ENCODE measurements at places on chromosomes 4 and X.

GRCh38 chrX:39477031-39477761, 620.6 kb downstream of the BCOR start:
- DNase-seq = no peak

DNA sequence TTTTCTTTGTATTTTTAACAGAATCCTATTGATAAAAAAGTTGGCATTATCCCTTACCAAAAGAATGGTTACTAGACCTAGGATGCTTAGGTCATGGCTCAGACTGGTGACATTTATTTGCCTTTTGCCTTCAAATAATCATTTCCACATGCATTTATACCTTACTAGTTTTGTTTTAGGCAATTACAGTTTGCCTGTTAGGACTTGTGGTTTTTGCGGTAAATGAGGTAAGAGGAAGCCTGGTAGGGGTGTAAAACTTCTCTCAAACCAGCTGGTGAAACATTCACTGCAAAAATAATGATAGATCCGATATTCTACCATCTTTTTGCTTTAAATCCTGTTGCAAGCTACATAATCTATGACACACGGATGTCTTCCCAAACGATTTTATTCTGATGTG, 12.1 kb downstream of the LAMP2 start:
- DNase-seq = no peak

GRCh38 chr4:153296040-153296823, 48.3 kb upstream of the MND1 start:
- DNase-seq = peak; percentile 43

DNA sequence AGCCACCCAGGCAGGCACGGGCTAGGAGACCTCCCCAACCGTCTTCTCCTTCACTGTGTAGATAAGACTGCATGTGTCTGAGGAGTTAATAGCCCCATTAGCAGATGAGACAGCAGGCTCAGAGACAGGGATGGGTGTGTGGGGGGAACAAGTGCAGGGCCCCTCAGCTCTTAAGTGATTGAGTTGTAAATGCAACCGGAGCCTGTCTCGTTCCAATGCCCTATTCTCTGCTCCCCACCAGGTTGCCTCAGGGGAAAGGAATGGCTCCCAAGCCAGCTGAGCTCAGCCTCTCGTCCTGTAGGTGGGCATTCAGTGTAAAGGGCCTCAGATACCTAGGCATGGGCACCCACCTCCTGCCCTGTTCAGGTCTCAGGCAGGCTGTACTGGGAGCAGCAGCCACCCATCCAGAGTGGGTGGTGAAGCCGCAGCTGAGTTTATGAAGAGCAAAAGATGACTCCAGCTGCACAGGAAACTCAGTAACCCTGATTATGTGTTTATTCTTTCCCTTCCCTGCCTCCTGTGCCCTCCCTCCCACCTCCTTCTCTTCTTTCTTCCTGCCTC, 87.3 kb downstream of the PJA1 start:
- no peak for DNase-seq

GRCh38 chrX:7109838-7110793, 37.4 kb upstream of the STS start:
- DNase-seq = no peak

DNA sequence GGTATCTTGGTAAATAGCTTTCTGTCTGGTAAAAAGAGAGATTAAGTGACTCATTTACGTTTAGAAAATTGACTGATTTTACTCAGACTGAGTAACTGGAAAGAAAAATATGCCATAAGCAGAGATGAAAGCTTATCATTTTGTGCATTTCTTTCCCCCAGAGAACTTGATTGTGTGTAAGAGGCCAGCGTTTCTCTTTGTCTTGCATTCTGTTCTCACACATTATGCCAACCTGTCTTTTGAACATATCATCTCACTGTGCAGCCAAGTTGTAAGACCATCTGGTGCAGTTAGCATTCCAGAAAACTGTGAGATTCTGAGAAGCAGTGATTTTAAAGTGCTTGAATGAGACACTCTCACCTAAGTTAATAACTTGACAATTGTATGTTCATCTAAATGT, 651.3 kb downstream of the TECRL start:
- DNase-seq = no peak

- no peak for DNase-seq
These were observed 31.1 kb downstream of the RAB28 start for GRCh38 chr4:13452927-13453579.

- no peak for DNase-seq
These were observed 39.1 kb downstream of the CLOCK start for GRCh38 chr4:55507612-55508011.

GRCh38 chr4:183362916-183363542, 40.8 kb upstream of the CLDN24 start:
- DNase-seq = no peak

DNA sequence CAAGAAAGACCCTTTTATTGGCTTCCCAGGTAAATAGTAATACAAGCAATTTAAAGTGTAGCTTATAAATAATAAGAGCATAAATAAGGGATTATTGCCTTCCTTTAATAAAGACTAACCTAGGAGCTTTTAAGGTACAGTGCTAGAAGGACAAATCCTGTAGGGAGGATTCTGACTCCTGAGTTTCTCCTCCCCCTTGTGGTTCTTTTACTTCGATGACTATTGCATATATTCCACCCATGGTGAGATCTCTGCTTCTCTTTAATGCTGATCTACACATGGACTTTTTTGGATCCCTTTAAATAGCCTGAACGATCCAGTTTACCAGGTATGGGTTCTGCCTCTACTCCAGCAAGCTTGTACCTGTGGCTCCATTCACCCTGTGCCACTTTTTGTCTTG, 2.5 kb downstream of the GALNT7 start:
- no peak for DNase-seq

DNA sequence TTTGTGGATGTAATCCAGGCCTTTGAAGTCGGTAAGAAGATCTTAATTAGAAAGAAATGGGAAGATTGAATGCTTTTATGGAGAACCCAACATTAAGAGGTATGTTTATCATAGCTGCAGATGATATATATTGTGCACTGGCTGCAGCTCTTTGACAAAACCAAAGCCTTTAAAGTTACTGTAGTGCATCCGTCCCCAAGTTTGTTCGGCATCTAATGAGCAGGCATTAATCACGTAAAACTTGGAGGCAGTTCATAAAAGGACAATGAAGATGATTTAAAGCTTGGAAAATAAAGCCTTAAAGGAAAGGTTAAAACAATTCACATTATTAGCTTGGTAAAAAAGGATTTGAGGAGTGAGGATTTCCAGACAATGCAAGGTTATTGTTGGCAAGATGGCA, 150.8 kb upstream of the ARX start:
- no peak for DNase-seq

- DNase-seq = no peak
These were observed 17.2 kb upstream of the RTL9 start for GRCh38 chrX:110341189-110342035.
